Aorta (tissue), 5 donors: ENCODE measurements at places on chromosomes 7 and 10. TPM values are rescaled to one million over a fixed set of nuclear protein-coding genes. Genes with fewer than 3 reads are reported as not detected.
A peak's percentile ranks its signal among the peaks of the same experiment; 100 is the strongest.

GRCh38 chr10:94098896-94099295, 105.2 kb downstream of the PLCE1 start:
- H3K4me3 ChIP-seq, result no peak overlapping the region
- H3K36me3 ChIP-seq, result no peaks in the 10 kb centered on the region
- H3K27ac ChIP-seq, result no peak overlapping the region
- no peaks in the 10 kb centered on the region for H3K27me3 ChIP-seq
- H3K4me1 ChIP-seq, result peaks cover 18% of the 10 kb centered on the region

DNA sequence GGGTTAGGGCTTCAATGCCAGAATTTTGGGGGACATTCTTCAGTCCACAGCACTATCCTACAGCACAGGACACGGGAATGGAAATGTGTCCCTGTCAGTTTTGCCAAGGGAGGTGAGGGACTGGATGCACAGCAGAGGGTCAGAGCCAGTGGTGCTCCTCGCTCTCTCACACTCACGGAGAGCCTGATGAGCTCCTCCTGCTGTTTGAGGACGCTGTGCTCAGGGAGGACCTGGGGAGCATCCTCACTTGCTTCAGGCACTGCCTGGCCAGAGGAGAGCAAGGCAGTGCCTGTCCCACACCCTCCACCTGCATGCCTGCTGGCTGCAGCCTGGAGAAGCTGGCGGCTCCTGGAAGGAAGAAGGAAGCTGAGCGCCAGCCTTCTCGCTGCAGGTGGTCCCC, 58.6 kb downstream of the RAMP3 start:
- H3K4me1 ChIP-seq, result no peaks in the 10 kb centered on the region
- no peak for DNase-seq
- H3K27me3 ChIP-seq, result no peaks in the 10 kb centered on the region
- H3K4me3 ChIP-seq, result no peak overlapping the region
- no peak overlapping the region for H3K27ac ChIP-seq

DNA sequence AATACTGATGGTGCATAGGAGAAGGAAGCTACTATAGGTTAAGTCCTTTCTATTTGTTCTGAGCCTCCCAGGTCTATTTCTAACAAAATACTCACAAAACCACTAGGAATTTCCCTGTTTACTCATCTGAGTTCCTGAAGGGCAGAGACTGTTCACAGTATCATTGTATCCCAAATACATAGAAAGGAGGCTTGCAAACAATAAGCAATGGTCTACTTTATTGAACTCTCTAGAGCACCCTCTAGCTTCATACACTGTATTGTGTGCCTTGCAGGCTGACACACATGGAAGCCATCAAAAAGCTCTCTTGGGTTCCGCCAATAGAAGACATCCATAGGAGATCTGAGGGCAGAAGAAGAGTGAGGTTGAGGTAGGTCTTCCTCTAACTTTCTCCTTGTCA, 826.1 kb downstream of the GRM8 start:
- no peak overlapping the region for H3K4me3 ChIP-seq
- DNase-seq, result no peak
- no peaks in the 10 kb centered on the region for H3K36me3 ChIP-seq
- H3K4me1 ChIP-seq, result no peaks in the 10 kb centered on the region
- no peaks in the 10 kb centered on the region for H3K27me3 ChIP-seq
- no peak overlapping the region for H3K27ac ChIP-seq

- H3K36me3 ChIP-seq, result no peaks in the 10 kb centered on the region
- H3K27ac ChIP-seq, result no peak overlapping the region
- H3K4me3 ChIP-seq, result no peak overlapping the region
- no peak for DNase-seq
Observed at GRCh38 chr10:9621216-9621615, 1396.5 kb upstream of the CELF2 start.

DNA sequence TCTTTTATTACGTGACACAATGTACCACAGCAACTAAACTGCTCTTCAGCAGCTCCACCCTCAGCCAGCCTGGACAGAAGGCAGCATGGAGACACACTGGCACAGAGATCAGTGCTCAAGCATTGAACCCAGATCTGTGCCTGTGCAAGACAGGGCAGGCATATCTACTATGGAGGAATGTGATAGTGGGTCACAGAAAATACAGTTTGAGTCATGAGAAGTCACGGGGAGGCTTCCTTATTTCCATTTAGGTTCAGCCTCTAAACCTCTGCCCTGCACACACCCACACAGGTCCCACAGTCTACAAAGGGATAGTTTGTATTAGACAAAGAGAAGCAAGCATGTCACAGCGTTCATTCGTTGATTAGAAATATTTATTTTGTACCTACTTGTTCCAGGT, 187.4 kb upstream of the AGR3 start:
- no peak for DNase-seq
- no peak overlapping the region for H3K4me3 ChIP-seq
- H3K36me3 ChIP-seq, result no peaks in the 10 kb centered on the region
- H3K27ac ChIP-seq, result no peak overlapping the region
- no peaks in the 10 kb centered on the region for H3K27me3 ChIP-seq
- H3K4me1 ChIP-seq, result no peaks in the 10 kb centered on the region

DKK1 gene
- 2.4 TPM for total RNA-seq

DNA sequence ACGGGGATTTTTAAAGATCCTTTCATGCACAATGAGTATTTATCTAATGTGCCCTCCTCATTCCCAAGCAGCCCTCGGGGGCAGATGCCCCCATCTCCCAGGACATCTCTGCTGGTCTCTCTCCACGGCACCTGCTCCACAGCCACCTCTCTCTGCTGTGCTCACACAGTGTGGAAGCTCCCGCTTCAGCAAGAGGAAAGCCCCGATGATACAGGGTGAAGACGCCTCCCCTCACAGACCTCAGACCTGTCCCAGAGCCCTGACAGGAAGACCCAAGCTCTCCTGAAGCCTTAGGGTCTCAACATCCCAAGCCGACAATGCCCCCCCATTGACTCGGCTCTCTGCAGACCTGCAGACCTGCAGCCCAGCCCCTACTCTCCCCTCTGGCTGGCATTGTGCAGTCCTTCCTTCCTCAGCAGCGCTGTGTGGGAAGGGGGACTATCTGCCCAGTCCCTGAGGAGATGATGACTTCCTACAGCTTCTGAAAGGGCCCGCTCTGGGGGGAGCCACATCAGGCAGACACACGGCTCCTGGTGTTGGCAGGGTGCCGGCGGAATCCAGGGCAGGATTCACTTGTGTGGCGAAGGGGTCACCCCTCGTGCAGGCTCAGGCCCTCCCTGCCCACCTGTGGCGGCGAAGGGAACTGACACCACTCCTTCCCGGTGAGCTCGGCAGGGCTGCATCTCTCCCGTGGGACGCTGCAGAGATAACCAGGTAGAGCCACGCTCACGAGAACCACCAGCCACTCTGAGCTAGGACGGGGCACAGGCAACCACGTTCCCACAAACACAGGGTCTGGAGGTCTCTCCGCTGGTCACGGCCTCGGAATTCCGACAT, 61.8 kb downstream of the PTPRN2 start:
- no peaks in the 10 kb centered on the region for H3K27me3 ChIP-seq
- no peaks in the 10 kb centered on the region for H3K4me1 ChIP-seq
- H3K36me3 ChIP-seq, result no peaks in the 10 kb centered on the region
- no peak overlapping the region for H3K27ac ChIP-seq
- no peak for DNase-seq
- no peak overlapping the region for H3K4me3 ChIP-seq

DNA sequence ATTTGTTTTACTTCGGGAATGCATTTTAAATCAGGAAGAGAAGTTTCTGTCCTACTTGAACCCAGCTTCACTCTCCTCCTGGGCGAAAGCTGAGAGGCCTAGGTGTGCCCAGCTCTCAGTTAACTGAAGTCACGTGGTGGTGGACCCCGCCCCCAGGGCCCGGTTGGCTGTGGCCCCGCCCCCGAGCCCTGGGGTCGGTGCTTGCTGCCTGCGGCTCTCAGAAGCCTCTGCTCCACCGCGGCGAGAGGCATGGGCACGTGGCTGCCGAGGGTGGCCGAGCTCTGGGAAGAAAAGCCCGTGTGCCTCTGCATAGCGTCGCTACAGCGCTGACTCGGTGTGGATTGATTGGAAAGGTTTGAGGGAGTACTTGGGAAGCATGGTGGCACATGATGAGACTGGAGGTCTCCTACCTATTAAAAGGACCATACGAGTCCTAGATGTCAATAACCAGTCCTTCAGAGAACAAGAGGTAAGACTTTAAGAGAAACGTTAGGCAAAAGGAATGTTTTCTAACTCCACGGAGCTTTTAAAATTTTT, 34.1 kb downstream of the NET1 start:
- peaks cover 1% of the 10 kb centered on the region for H3K36me3 ChIP-seq
- DNase-seq, result peak; percentile 95
- peak overlapping the region; percentile 50 for H3K27ac ChIP-seq
- peak overlapping the region; percentile 100 for H3K4me3 ChIP-seq

CPA5 gene
- total RNA-seq, result not detected

GRCh38 chr10:102266670-102267069, 21.3 kb downstream of the GBF1 start:
- no peak overlapping the region for H3K4me3 ChIP-seq
- no peaks in the 10 kb centered on the region for H3K4me1 ChIP-seq
- H3K36me3 ChIP-seq, result no peaks in the 10 kb centered on the region
- H3K27ac ChIP-seq, result no peak overlapping the region
- DNase-seq, result no peak

- H3K36me3 ChIP-seq, result no peaks in the 10 kb centered on the region
- H3K4me1 ChIP-seq, result no peaks in the 10 kb centered on the region
Observed at GRCh38 chr10:14116021-14116420, 214.7 kb downstream of the FRMD4A start.

AUTS2 gene
- total RNA-seq, result 102 TPM

NUDT13 gene
- total RNA-seq, result 1.7 TPM

DNA sequence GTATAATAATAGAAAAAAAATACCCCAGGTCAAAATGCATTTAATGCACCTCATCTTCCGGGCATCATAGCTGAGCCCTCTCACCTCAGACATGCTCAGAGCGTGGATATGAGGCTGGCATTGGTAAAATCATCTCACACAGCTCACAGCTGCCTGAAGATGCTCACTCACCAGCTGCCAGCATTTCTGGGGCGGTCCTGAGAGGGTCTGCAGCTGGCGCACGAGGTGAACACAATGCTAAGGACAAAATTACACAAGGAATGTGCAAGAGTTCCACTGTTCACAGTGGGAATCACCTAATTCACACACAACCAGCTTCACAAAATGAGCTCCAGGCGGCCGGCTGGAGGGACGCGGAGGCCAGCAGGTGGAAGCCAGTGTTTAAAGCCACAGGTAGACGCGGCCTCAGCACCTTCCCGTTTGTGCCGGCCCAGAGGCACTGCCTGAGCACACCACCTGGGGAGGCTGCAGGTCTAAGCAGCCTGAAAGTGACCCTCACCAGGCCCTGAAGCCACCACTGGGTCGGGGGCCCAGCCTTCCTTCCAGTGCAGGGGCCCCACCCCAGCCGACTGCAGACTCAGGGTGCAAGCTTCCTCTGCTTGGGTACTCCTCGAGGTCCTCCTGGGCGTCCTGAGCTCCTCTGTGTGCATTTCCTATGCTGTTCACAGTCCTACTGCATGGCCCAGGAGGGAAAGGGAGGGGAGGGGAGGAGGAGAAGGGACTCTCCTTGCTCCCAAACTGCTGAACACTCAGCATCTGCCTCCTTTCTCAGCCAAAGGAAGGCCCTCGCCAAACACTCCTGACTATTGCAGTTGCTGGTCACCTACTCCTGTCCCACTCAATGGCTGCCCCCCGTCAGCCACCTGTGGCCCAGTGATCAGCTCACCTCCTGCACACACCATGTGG, 61.2 kb upstream of the FAM20C start:
- H3K36me3 ChIP-seq, result no peaks in the 10 kb centered on the region
- no peaks in the 10 kb centered on the region for H3K27me3 ChIP-seq

DNA sequence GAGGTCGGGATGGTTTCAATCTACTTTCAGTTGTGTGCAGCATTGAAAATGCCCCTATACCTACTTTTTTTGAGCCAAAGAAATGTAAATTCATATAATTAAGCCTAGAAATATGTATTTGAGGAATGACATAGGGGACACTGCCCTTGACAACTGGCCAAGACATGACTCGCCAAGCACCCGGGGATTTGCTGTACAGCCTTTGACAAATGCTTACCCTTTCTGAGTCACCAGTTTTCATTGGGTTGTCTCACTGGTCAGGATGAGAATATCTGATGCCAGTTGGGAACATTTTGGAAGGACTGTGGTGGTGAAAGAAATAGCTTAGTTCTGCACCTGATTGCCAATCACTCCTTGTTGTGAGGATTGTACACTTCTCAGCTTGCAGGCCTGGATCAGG, 166.8 kb upstream of the HABP2 start:
- H3K27ac ChIP-seq, result no peak overlapping the region
- H3K27me3 ChIP-seq, result no peaks in the 10 kb centered on the region
- no peaks in the 10 kb centered on the region for H3K4me1 ChIP-seq
- peak; percentile 61 for DNase-seq
- no peaks in the 10 kb centered on the region for H3K36me3 ChIP-seq
- no peak overlapping the region for H3K4me3 ChIP-seq

DNA sequence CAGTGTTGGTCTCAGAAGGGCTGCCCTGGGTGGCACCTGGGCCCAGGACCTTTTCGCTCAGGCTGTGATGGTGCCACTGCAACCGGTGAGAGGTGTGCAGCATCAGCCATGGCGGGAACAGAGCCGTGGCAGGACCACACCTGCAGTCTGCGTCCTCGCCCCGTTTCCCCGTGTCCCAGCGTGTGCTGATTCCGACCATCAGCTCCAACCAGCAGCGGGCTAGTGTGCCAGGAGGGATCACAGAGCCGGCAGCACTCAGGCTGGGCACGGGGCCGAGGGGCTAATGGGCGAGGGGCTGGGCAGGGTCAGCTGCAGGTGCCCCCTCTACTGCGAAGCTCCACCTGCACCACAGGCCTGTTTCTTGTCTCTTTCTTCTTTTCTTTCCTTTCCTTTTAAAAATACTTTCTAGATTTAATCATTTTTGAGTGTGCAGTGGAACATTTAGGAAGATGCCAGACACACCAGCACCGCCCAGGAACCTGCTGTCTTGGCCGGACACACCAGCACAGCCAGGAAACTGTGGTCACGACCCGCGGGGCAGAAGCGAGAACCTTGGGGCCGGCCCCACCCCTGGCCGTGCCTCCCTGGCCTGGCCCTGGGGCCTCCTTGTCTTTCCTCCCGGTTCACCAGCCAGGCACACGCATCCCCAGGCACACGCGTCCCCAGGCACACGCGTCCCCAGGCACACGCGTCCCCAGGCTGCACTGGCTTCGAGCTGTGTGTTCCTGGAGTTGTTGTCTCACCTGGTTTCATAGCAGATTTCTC, 34.6 kb downstream of the ADGRA1 start:
- H3K36me3 ChIP-seq, result no peaks in the 10 kb centered on the region
- DNase-seq, result no peak
- no peaks in the 10 kb centered on the region for H3K27me3 ChIP-seq
- no peak overlapping the region for H3K27ac ChIP-seq

PNLIPRP1 gene
- 1.4 TPM for total RNA-seq

- H3K27ac ChIP-seq, result no peak overlapping the region
- H3K4me3 ChIP-seq, result no peak overlapping the region
- H3K4me1 ChIP-seq, result no peaks in the 10 kb centered on the region
- H3K27me3 ChIP-seq, result no peaks in the 10 kb centered on the region
Observed at GRCh38 chr10:1162481-1163203, 106.5 kb downstream of the WDR37 start.

GOT1 gene
- 9.4 TPM for total RNA-seq

HYAL4 gene
- total RNA-seq, result not detected

TRPV5 gene
- total RNA-seq, result not detected

DNA sequence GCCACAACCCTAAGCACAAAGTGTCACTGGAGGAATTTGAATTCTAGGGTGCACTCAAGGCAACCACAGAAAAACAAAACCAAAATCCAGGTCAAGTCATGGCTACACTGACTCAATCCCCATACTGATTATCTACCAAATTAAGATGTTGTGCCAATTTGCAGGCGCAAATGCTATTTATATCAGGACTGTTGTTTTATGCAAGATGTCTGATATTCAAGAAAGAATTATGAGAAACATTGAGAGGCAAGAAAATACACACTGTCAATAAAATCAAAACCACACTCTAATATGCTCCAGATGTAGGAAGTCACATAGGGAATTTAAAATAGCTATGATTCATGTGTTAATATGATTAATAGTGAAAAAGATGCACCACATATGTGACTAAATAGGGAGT, 141.3 kb upstream of the MINDY3 start:
- no peak overlapping the region for H3K27ac ChIP-seq
- H3K4me1 ChIP-seq, result no peaks in the 10 kb centered on the region
- H3K27me3 ChIP-seq, result no peaks in the 10 kb centered on the region
- no peak for DNase-seq
